Posterior vena cava (tissue), 2 donors: ENCODE measurements at places on chromosomes 11 and 22. TPM values are rescaled to one million over a fixed set of nuclear protein-coding genes. Genes with fewer than 3 reads are reported as not detected.
A peak's percentile ranks its signal among the peaks of the same experiment; 100 is the strongest.

GRCh38 chr22:30250661-30251267 lies 4.2 kb upstream of the LIF start:
- DNase-seq: no peak

The DTX4 gene
- 2.0 TPM for total RNA-seq

- DNase-seq: peak; percentile 94
Measured at GRCh38 chr11:12377824-12378593, 638 bp downstream of the PARVA start.

GRCh38 chr11:110349138-110349996 lies 53.0 kb upstream of the RDX start:
- no peak for DNase-seq

- DNase-seq: no peak
Measured at GRCh38 chr22:30260276-30260675, 6.4 kb downstream of the OSM start.

- DNase-seq: no peak
Measured at GRCh38 chr11:101267654-101268053, 138.0 kb upstream of the PGR start.

DNA sequence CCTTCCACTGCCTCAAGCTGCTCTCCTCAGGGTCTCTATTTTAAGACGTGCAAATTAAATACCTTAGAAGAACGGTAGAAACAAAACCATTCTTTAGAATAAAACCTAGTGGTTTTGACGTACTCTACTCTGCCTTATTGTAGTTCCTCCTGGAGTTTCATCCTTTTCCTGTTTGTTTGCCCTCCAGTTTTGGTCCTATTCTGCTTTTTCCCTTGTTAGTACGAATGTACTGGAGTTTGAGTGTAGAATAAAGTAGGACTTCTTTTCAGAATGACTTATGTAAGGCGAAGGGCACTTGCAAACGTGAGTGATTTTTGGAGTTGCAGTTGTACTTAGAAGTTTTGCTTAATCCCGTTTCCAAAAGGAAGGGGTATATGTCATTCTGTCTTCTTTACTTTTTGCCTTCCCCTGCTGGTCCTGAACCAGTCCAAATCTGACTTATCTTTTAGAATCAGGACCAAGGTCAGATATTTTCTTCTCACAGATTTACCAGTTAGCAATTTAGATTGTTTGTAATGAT lies 1.4 kb downstream of the SIK2 start:
- no peak for DNase-seq

DNA sequence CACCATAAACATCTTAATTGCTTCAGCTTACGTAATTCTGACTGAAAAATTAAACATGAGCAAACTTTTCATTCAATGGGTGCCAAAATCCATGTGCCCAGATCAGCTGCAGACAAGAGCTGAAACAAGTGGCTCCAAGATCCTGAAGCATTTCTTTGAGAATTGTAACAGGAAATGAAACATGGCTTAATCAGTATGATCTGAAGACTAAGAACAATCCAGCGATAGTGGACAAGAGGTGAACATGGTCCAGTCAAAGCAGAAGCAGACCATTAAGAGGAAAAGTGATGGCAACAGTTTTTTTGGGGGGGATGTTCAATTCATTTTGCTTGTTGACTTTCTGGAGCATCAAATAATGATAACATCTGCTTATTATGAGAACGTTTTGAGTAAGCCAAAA lies 1964.5 kb upstream of the RAG2 start:
- DNase-seq: no peak
